Islet precursor cell (in vitro differentiated cells): ENCODE measurements at places on chromosomes 12 and 14.

DNA sequence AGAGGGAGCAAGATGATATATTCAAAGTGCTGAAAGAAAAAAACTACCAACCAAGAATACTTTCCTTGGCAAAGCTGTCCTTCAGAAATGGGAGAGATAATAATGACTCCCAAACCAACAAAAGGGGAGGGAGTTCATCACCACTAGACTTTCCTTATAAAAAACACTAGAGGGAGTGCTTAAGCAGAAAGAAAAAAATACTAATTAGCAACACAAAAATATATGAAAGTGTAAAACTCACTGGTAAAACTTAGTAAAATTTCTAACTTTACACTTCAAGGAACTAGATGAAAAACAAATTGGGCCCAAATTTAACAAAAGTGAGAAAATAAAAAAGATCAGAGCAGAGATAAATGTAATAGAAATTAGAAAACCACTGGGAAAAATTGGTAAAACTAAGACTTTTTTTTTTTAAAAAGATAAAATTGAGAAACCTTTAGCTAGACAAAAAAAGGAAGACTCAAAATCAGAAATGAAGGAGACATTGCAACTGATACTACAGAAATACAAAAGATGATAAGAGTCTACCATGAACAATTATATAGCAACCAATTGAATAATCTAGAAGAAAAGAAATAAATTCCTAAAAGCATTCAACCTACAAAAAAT lies 60.4 kb upstream of the FAR2 start:
- DNase-seq = no peak

- peak; percentile 94 for DNase-seq
Observed at GRCh38 chr12:57181561-57182155, 34.2 kb upstream of the LRP1-AS start.

DNA sequence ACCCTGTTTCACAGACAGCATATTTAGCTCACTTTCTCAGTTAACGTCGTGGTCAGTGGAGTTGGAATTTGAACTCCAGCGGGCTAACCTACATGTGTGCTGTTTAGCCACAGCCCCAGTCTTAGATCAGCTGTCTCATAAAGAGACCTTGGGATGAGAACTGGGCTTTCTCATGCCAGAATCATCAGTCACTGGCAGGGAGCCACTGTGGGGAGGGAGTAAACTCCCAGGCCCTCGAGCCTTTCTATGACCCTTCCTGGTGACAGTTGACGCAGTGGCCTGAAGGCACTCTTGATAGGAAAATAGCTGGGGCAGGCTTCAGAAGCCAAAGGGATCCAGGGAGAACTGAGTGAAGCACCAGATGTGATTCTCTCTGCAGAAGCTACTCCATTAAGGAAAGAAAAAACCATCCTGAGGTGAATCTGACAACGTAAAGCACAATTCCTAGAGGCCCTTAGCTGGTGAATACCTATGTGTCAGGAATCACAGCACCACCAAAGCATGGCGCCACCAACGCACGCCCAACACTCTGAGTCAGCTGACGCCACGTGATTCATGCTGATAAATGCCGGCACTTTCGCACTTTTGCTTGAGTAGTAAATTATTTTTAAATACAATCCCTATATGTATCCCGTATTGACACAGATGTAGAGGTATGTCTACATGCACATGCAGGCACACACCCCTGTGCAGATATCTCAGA lies 279.6 kb upstream of the TMEM132C start:
- DNase-seq = peak; percentile 88

- no peak for DNase-seq
Observed at GRCh38 chr14:36333119-36333518, 12.7 kb upstream of the MBIP start.

- peak; percentile 88 for DNase-seq
Observed at GRCh38 chr12:54304187-54304810, 3.5 kb upstream of the NFE2 start.

- DNase-seq = no peak
Observed at GRCh38 chr12:42741771-42742510, 152.4 kb upstream of the PRICKLE1 start.

DNA sequence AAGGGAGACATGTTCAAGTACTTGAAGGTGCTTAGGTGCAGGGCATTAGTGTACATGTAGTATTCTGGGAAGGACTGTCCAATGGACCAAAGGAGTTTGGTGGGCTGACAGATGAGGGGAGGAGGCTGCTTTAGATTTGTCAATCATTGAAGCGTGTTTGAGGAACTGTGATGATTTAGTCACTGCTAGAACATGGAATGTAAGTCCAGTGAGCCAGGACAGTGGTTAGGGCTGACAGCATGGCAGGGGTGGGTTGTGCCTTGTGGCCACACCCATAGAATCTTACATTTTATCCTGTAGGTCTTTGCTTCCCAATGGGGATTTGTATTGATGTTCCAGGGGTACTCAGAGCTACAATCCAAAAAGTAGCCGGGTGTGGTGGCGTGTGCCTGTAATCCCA lies 24.6 kb downstream of the DIP2B start:
- no peak for DNase-seq

- no peak for DNase-seq
Observed at GRCh38 chr12:54641554-54641953, 6.6 kb downstream of the DCD start.

GRCh38 chr14:71737760-71738159 lies 194.5 kb upstream of the RGS6 start:
- DNase-seq = no peak
